ENCODE measurements at places on chromosomes 6 and 20.

- no peak for DNase-seq
Observed at GRCh38 chr6:49300911-49301310, 162.1 kb downstream of the MMUT start.

GRCh38 chr6:8194490-8194889 lies 92.1 kb upstream of the EEF1E1 start:
- DNase-seq, result no peak

GRCh38 chr6:157841211-157841840 lies 18.3 kb downstream of the SNX9 start:
- no peak for DNase-seq

DNA sequence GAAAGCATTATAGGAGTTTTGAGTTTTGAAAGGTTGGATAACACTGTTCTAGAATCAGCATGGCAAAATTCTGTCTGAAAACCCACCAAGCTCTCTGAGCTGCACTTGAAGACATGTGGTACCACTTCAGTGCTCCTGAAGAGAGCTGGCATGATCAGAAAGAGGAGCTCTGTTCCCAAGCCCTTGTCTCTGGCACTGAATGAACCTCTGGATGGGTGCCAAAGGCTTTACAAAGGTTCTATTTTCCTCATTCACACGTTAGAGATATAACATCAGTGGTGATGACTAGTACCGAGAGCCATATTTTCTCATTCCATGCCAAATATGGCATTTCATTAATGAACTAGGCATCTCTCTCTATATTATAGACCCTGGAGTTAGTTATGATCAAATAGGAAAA lies 301.8 kb upstream of the ID4 start:
- DNase-seq, result no peak

DNA sequence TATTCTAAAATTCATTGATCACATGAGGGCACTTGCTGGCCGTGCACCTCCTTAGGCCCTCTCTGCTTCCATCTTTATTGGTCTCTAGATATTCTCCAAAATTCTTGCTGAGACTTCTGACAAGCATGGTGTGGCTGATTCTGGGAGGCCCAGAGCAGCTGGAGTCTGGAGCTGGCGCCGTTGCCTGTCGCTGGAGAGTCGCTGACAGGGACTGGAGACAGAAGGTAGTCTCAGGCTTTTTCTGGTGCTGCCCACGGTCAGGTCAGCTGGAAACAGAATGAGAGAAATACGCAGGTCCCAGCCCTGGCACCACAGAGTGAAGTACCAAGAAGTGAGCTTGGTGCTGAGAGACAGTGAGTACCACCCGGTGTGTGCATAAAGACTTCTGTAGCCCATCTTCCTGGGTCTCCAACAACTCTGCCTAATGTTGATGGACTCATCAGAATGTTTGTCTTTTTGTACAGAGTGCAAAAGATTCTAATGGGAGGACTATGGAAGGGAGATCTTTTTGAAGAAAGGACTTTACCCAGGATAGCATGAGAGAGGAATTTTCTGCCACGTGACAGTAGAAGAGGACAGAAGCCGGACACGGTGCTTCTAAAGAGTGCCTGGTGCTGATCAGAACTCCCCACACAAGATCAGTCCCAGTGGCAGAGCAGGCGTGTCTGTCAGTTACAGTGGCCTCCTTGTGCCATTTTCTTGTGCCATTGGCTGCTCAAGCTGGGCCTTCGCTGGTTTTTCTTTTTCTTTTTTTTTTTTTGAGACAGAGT lies 1.8 kb upstream of the ALDH8A1 start:
- no peak for DNase-seq

GRCh38 chr6:10154251-10154650 lies 260.6 kb downstream of the TFAP2A start:
- DNase-seq, result no peak

DNA sequence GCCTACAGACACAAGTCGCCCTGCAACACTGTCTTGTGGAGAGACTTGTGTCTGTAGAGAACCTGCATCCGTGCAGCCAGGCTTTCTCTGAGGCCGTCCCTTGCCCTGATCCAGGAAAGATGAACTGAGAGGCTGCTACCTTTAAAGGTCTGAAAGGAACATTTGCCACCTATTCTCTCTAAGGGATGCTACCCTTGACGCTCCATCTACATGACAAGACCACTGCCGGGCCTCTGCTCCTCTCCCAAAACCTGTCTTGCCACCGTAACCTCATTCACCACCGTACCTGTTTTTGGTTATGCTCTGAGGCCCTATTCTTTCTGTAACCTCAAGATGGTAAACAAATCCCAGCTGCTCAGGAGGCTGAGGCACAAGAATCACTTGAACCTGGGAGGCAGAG lies 73.9 kb downstream of the FOXF2 start:
- no peak for DNase-seq

- no peak for DNase-seq
Observed at GRCh38 chr20:22802296-22802695, 217.9 kb upstream of the FOXA2 start.

DNA sequence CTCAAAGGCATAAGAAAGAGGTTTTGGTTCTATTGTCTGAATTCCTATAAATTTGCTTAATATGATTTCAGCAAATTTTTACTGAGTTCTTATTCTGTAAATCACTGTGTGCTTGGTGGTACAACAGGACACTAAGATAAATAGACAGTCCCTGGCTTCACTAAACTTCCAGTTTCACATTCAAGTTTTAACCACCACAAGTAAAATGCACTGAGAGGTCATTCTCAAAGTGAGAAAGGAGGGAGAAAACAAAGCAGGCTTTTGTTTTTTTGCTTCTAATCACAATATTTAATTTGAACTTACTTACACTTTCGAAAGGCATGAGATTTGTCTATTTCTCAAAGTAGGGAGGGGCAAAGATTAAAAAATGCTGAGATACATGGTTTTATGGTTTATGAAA lies 445.7 kb downstream of the CDC5L start:
- DNase-seq, result no peak

GRCh38 chr6:44157152-44157521 lies 1.5 kb upstream of the CAPN11 start:
- DNase-seq, result no peak

DNA sequence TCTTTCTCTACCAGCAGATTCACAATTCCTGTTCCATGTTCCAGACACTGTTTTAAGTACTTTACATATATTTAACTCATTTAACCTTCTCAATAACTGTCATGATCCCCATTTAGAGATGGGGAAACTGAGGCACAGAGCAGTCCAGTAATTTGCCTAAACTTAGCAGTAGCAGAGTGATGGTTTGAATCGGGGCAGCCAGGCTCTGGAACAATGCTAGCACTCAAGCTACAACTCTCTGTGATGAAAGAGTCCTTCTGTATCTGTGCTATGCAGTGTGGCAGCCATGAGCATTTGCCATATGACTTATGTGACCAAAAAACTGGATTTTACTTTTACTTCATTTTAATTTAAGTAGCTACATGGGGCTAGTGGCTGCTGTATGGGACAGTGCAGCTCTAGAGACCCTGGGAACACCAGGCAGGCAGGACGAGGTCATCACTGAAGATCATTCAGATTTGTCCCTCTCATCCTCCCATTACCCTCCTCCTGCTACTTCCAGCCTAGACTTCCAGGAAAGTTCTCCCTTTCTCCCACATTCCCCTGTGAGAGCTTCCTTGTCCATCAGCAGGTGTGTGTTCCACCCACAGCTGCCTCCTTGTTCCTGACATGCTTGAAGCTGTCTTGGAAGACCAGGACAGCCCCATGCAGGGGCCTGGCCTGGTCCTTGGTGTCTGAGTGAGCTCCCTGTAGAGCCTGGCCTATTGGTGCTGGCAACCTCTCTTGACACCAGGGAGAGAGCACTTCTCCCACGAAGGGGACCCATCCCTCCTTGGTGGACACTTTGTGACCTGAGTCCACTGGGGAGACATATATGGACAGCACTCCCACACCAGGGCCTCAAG lies 157.0 kb downstream of the MRPL14 start:
- DNase-seq, result no peak

- DNase-seq, result no peak
Observed at GRCh38 chr6:106290954-106291353, 34.6 kb downstream of the ATG5 start.

GRCh38 chr6:21748343-21749056 lies 154.9 kb downstream of the SOX4 start:
- no peak for DNase-seq

DNA sequence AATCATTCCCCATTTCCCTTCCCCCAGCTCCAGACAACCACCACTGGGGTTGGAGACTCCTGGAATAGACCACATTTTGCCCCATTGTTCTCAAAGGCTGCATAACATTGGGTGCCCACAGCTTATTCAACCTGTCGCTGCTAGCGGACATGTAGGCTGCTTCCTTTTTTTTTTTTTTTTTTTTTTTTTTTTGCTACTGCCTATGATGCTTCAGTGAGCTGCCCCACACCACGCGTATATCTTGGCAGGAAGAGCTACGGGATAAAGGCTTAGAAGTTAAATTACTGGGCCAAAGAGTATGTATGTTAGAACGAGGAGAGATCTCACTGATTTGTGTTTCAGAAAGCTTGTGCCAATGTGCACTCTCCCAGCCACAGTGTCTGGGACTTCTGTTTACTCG lies 7.0 kb downstream of the LBP start:
- DNase-seq, result peak; percentile 44

DNA sequence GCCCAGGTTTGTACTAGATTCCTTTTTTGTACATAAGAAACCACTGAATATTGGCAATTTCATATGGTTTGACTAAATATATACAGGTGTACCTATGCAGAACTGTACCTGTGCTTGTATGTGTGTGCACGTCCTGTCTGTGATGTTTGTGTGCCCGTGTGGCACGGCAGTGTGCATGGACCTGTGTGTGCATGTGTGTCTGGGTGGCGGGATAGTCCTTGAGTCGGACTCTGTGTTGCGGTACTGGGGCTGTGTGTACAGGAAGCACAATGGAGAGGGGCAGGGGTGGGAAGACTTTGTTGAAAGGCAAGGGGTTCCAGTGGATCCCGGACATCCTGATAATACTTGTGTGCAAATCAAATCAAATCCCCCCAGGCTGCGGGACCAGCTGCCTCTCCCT lies 3.4 kb upstream of the FAM83C start:
- DNase-seq, result no peak

GRCh38 chr20:51487565-51488268 lies 54.8 kb downstream of the NFATC2 start:
- DNase-seq, result peak; percentile 68

- peak; percentile 87 for DNase-seq
Observed at GRCh38 chr20:63520934-63521601, 503 bp downstream of the PPDPF start.

- peak; percentile 82 for DNase-seq
Observed at GRCh38 chr6:17086469-17086868, 15.4 kb upstream of the STMND1 start.

GRCh38 chr20:63202811-63203526 lies 13.0 kb downstream of the YTHDF1 start:
- no peak for DNase-seq

- no peak for DNase-seq
Observed at GRCh38 chr6:137723273-137724017, 143.6 kb upstream of the TNFAIP3 start.

GRCh38 chr6:156009656-156010055 lies 554.0 kb upstream of the NOX3 start:
- DNase-seq, result no peak

- peak; percentile 64 for DNase-seq
Observed at GRCh38 chr6:145214570-145214969, 520.8 kb downstream of the EPM2A start.

- peak; percentile 95 for DNase-seq
Observed at GRCh38 chr6:139943391-139943790, 568.9 kb upstream of the CITED2 start.

GRCh38 chr6:50862176-50862575 lies 43.5 kb downstream of the TFAP2B start:
- no peak for DNase-seq

All from muscle of leg (tissue), 16 donors.